ENCODE measurements at places on chromosomes 12 and 14.
A peak's percentile ranks its signal among the peaks of the same experiment; 100 is the strongest.

DNA sequence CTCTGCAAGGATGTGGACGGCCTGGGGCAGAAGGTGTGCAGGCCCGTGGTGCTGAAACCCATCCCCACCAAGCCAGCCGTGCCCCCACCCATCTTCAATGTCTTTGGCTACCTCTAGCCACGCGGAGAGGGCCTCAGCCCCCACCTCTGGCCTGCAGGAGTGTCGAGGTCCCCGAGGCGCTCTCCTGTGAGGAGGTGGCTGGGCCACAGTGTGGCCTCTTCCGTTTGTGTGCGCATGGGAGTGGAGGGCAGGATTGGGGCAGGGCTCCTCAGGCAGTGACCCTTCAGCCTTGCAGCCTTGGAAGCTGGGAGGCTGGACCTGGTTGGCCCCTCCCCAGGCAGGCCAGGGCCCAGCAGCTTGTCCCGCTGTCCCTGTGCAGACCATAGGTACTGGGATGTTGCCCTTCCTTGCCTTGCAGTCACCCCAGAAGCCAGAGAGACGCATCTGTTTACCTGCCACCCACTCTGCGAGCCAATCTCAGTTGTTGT lies 1.9 kb downstream of the FAM181A start:
- H3K36me3 ChIP-seq: peaks cover 6% of the 10 kb centered on the region
- no peaks in the 10 kb centered on the region for H3K27me3 ChIP-seq
- no peak for DNase-seq
- no peak overlapping the region for H3K27ac ChIP-seq
- no peak overlapping the region for H3K4me3 ChIP-seq

- no peak for DNase-seq
- H3K27ac ChIP-seq: no peak overlapping the region
- H3K4me3 ChIP-seq: no peak overlapping the region
- H3K36me3 ChIP-seq: no peaks in the 10 kb centered on the region
- peaks cover 31% of the 10 kb centered on the region for H3K27me3 ChIP-seq
These were observed 268.3 kb downstream of the VRK1 start for GRCh38 chr14:97065305-97066067.

GRCh38 chr12:98635657-98636323 lies 8.8 kb downstream of the IKBIP start:
- H3K4me1 ChIP-seq: peaks cover 14% of the 10 kb centered on the region
- DNase-seq: no peak
- H3K27ac ChIP-seq: peak overlapping the region; percentile 63
- H3K27me3 ChIP-seq: no peaks in the 10 kb centered on the region
- peaks cover 11% of the 10 kb centered on the region for H3K36me3 ChIP-seq

DNA sequence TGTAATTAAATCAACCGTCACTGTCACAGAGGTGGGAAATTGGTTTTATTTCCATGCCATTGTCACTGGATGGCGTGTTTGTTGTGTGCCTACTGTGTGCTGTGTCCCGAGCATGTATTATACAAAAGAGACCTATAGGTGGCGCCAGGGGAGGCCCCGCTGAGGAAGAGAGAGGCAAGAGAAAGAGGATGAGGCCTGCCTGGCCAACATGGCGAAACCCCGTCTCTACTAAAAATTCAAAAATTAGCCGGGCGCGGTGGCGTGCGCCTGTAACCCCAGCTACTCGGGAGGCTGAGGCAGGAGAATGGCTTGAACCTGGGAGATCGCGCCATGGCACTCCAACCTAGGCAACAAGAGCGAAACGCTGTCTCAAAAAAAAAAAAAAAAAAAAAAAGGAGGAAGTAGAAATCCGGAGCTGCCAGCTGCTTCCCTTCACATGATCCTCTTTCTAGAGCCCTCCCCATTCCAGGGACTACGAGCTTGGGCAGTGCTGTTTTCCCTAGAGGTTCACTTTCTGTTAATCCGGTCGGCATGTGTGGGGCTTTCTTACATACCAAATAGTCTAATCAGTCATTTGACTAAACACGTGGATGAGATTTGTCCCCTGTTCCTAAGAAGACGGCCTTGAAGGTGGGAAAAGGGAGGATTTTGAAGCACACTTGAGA lies 6.4 kb upstream of the CCDC175 start:
- peaks cover 5% of the 10 kb centered on the region for H3K4me1 ChIP-seq
- H3K27me3 ChIP-seq: peaks cover 7% of the 10 kb centered on the region
- DNase-seq: no peak
- no peak overlapping the region for H3K4me3 ChIP-seq
- H3K27ac ChIP-seq: no peak overlapping the region

GRCh38 chr14:103111232-103111868 lies 11.9 kb upstream of the TNFAIP2 start:
- H3K27me3 ChIP-seq: peaks cover 9% of the 10 kb centered on the region
- no peak overlapping the region for H3K27ac ChIP-seq
- DNase-seq: no peak
- no peak overlapping the region for H3K4me3 ChIP-seq
- no peaks in the 10 kb centered on the region for H3K36me3 ChIP-seq
- H3K4me1 ChIP-seq: peaks cover 5% of the 10 kb centered on the region

GRCh38 chr12:66206141-66206540 lies 17.1 kb downstream of the IRAK3 start:
- H3K27me3 ChIP-seq: peaks cover 84% of the 10 kb centered on the region
- DNase-seq: no peak
- no peak overlapping the region for H3K27ac ChIP-seq
- H3K4me3 ChIP-seq: no peak overlapping the region
- no peaks in the 10 kb centered on the region for H3K36me3 ChIP-seq

GRCh38 chr12:53985692-53985993 lies 697 bp downstream of the HOXC10 start:
- no peak for DNase-seq
- peaks cover 25% of the 10 kb centered on the region for H3K36me3 ChIP-seq
- H3K4me1 ChIP-seq: peaks cover 46% of the 10 kb centered on the region
- H3K27me3 ChIP-seq: peaks cover 99% of the 10 kb centered on the region
- peak overlapping the region; percentile 65 for H3K27ac ChIP-seq

- H3K4me1 ChIP-seq: peaks cover 35% of the 10 kb centered on the region
- no peaks in the 10 kb centered on the region for H3K27me3 ChIP-seq
- H3K36me3 ChIP-seq: peaks cover 9% of the 10 kb centered on the region
- DNase-seq: no peak
- peak overlapping the region; percentile 54 for H3K4me3 ChIP-seq
These were observed 36.2 kb downstream of the SYNE3 start for GRCh38 chr14:95480109-95480886.

DNA sequence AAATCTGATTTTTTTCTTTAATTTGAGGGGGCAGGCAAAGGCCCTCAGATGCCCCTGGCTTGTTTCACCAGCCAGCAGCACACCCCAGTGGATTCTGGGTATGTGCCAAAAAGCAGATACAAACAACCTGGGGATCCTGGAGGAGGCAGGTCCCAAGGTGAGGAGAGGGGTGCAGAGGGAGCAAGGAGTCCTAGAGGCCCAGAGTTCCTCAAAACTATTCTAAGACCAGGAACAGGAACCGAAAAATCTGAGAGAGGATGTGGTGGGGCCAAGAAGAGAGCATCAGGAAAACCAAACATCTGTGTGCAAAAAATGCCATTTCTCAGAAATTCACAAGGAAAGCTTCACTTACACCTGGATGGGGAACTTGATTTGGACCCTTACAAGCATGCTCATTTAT lies 8.2 kb downstream of the KCNA5 start:
- no peak overlapping the region for H3K27ac ChIP-seq
- H3K4me3 ChIP-seq: no peak overlapping the region
- peaks cover 43% of the 10 kb centered on the region for H3K27me3 ChIP-seq
- H3K4me1 ChIP-seq: no peaks in the 10 kb centered on the region
- H3K36me3 ChIP-seq: no peaks in the 10 kb centered on the region

GRCh38 chr14:95260537-95261361 lies 59.0 kb downstream of the CLMN start:
- no peak overlapping the region for H3K27ac ChIP-seq
- no peak overlapping the region for H3K4me3 ChIP-seq
- peaks cover 5% of the 10 kb centered on the region for H3K4me1 ChIP-seq
- H3K27me3 ChIP-seq: no peaks in the 10 kb centered on the region
- no peaks in the 10 kb centered on the region for H3K36me3 ChIP-seq
- DNase-seq: no peak

GRCh38 chr12:66048835-66049537 lies 81.6 kb downstream of the LLPH start:
- DNase-seq: no peak
- H3K36me3 ChIP-seq: no peaks in the 10 kb centered on the region
- no peak overlapping the region for H3K27ac ChIP-seq
- H3K4me3 ChIP-seq: no peak overlapping the region

DNA sequence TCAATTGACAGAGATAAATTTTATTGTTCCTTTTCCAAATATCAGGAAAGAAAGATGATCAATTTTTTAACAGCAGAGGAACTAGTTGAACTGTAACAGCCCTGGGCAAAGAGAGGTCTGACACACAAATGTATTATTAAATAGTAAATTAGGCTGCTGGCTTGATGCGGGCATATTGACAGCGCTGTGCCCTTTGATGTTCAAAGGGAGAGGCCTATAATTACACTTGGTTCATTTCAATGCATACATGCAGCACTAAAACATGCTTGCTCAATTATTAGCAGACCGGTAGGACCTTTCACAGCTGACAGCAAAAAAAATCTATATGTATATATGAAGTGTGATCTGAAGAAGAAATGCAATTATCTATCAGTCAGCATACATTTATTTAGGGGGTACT lies 219.8 kb downstream of the SLC2A13 start:
- H3K36me3 ChIP-seq: no peaks in the 10 kb centered on the region
- DNase-seq: no peak
- H3K27me3 ChIP-seq: no peaks in the 10 kb centered on the region
- no peak overlapping the region for H3K4me3 ChIP-seq
- no peak overlapping the region for H3K27ac ChIP-seq

GRCh38 chr12:95949477-95950206 lies 6.5 kb downstream of the AMDHD1 start:
- H3K27me3 ChIP-seq: peaks cover 20% of the 10 kb centered on the region
- no peak overlapping the region for H3K4me3 ChIP-seq
- peaks cover 6% of the 10 kb centered on the region for H3K4me1 ChIP-seq
- DNase-seq: no peak
- no peaks in the 10 kb centered on the region for H3K36me3 ChIP-seq
- H3K27ac ChIP-seq: no peak overlapping the region

GRCh38 chr14:98957211-98958047 lies 314.6 kb downstream of the BCL11B start:
- no peak overlapping the region for H3K27ac ChIP-seq
- no peaks in the 10 kb centered on the region for H3K36me3 ChIP-seq
- H3K4me3 ChIP-seq: no peak overlapping the region
- no peaks in the 10 kb centered on the region for H3K27me3 ChIP-seq
- no peaks in the 10 kb centered on the region for H3K4me1 ChIP-seq

GRCh38 chr12:121765573-121765972 lies 27.9 kb downstream of the RHOF start:
- no peaks in the 10 kb centered on the region for H3K27me3 ChIP-seq
- H3K4me3 ChIP-seq: no peak overlapping the region
- DNase-seq: no peak
- H3K4me1 ChIP-seq: no peaks in the 10 kb centered on the region
- no peak overlapping the region for H3K27ac ChIP-seq

DNA sequence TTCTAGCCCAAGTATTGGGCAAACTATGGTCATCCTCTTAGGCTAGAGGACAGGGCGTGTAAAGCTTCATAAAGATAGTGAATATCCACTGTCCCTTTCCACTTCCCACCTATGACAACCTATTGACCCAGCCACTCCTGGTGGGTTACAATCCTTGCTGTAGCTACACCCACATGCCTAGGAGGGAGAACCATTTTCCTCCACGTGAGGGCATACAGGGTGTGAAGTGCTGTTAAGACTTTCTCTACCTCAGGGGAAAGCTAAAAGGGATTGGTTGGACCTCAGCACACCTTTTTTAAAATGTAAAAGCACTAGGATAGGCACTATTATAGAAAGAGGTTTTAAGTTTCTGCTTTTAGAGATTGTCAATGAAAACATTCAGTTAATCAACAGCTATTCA lies 124.4 kb downstream of the TPH2 start:
- H3K27ac ChIP-seq: no peak overlapping the region
- DNase-seq: no peak
- no peaks in the 10 kb centered on the region for H3K4me1 ChIP-seq
- H3K27me3 ChIP-seq: peaks cover 15% of the 10 kb centered on the region

DNA sequence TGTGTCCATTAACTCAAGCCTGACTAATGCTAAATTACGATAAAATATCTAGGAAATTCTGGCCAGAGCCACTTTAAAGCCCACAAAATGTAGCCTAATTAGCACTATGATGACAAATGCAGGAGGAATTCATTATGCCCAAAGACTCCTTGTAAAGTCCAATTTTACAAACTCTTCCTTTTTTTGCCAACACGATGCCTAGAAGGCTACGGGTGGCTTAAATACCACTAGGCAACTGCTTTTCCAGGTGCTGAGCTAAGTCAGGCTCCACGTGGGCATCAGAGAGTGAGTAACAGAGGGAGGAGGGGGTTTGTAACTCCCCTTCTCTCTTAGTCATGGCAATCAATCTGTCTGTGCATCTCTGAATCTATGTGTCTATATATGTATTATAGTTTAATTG lies 172.4 kb upstream of the NTF3 start:
- no peaks in the 10 kb centered on the region for H3K36me3 ChIP-seq
- no peak for DNase-seq
- no peaks in the 10 kb centered on the region for H3K4me1 ChIP-seq
- peaks cover 24% of the 10 kb centered on the region for H3K27me3 ChIP-seq
